KG1 (cell line): ENCODE measurements at places on chromosomes 7 and 10.

DNA sequence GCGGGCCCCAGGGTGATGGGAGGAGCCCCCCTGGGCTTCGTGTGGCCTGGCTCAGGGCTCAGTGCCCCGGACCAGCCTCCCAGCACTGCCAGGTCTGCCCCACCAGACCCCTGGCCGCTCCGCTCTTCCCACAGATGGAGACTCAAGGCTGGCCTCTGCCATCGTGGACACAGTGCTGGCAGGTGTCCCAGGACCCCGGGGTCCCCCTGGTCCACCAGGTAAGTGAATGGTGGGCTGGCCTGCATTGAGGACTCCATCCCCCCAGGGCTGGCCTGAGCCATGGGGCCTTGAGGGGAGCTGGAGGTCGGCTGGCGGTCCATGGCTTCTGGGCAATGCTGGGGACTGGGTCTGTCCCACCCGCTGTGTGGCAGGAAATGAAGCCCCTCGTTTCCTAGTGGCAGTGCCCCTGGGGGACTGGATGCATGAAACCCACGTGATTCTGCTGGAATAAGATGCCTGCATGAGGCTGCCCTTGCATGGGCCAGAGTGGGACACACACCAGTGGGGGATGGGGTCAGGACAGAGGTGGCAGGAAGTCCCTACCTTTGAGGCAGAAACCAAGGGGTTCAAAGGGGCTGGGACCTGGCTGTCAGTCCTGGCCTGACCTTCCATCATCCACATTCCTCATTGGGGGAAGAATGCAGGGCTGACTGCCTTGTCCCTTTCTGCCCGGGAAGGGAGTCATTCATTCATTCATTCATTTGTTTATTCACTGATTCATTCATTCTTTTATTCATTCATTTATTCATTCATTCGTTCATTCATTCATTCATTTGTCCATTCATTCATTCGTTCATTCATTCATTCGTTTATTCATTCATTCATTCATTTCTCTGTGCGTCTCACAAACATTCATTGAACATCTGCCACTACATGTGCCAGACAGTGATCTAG lies 81.8 kb downstream of the MYL10 start:
- no peak for DNase-seq

- DNase-seq: no peak
These were observed 6.5 kb downstream of the SHH start for GRCh38 chr7:155805826-155806095.

- DNase-seq: no peak
These were observed 274.5 kb upstream of the MGMT start for GRCh38 chr10:129192344-129193128.

DNA sequence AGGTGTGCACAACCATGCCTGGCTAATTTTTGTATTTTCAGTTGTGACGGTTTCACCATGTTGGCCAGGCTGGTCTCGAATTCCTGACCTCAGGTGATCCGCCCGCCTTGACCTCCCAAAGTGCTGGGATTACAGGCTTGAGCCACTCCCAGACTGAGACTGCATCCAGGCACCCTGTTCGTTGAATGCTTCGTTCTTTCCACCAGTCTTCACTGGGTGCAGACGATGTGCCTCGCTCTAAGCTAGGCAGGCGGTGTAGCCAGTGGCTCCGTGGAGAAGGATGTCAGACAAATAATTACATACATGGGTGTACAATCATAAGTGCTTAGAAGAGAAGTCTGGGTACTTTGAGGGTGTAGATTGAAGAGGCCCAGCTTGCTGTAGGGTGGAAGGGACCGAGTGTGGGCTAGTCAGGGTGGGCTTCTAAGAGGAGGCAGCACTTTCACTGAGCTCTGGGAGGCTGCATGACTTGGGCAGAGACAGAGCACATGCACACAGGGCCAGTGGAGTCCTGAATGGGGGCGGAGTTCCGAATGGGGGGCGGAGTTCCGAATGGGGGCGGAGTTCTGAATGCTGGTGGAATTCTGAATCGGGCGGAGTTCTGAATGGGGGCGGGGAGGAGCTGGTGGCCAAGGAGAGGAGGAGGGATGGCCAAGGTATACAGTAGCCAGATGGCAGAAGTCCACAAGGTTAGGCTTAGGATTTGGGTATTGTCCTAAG lies 74.3 kb downstream of the COL26A1 start:
- DNase-seq: no peak

GRCh38 chr10:116385311-116385710 lies 42.3 kb upstream of the PNLIPRP3 start:
- DNase-seq: no peak

DNA sequence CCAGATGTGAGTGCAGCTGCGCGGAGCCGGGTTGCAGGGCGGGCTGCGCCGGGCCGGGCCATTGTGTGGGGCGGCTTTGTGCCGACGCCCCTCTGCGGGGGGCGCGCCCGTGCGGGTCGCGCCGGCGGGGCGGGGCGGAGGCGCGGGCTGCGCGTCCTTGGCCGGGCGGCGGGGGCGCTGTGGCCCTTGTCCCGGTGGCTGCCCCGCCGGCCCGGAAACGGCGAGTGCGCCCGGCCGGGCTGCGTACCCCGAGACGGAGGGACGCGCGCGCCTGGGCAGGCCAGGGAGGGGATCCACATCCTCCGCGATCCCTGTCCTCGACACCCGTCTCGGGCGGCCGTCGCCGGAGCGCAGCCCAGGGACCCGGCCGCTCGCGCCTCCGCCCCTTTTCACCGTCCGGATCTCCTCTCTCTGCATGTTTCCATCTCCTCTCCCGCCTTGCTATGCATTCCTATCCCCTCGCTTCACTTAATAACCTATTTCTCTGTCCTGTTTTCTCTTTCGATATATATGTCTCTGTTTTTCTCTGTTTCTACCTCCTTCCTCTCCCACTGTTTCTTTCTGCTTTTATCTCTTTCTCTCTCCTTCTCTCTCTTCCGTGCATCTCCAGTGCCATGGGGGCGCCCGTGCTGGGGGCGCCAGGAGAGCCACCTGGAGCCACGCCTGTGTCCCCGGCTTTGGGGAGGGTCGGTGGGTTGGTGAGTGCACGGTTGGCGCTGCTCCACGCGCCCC lies 765 bp downstream of the PFKFB3 start:
- DNase-seq: no peak

DNA sequence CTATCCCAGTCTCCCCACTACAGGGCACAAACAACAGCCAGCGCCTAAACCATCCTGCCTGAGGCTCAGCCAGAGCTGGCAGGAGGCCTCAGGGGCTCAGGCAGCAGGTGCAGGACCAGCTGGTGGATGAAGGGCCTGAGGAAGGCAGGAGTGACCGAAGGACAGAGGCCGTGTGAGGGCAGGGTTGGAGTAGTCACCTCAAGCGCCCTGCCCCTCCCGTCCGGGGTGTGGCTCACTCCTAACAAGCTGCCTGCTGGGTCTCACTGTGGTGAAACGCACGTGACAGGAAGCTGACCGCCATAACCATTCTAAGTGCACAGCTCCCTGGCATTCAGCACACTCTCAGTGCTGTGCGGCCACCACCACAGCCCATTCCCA lies 281.1 kb downstream of the ELFN1 start:
- DNase-seq: no peak

DNA sequence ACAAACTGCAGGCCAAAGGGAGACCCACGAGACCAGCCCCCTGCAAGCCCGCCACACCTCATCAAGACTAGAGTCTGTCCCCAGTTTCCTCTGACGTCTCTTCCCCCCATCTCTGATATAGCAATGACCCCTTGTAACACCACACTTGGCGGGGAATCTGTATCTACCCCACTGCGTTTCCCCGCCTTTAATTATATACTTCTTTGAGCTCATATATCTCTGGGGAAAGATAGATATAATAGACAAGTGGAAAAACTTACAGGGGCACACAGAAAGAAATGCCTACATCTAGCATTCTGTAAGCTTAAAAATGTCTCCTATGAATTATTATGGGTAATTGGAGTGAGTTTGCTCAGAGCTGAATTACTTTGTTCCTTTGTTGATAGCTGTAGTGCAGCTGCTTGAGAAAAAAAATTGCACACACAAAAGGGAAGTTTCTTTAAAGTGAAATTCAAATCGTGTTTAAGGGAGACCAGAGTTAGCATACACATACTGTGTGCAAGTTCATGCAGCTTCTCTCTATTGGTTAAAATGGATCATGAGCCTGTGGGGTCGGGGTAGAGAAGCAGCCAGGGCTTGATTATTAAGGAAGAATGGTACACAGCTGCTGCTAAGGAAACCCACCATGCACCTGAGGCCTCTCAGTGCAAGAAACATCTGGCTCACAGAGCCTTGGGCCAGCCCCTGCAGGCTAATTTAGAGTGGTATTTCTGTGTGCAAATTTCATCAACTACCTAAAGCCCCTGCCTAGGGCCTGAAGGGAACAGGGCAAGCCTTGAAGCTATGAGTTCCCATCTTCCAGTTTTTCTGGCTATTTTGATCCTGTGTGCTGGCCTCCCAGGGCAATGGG lies 32.5 kb downstream of the CDCA7L start:
- no peak for DNase-seq

GRCh38 chr10:14032406-14032998 lies 298.2 kb downstream of the FRMD4A start:
- DNase-seq: no peak

DNA sequence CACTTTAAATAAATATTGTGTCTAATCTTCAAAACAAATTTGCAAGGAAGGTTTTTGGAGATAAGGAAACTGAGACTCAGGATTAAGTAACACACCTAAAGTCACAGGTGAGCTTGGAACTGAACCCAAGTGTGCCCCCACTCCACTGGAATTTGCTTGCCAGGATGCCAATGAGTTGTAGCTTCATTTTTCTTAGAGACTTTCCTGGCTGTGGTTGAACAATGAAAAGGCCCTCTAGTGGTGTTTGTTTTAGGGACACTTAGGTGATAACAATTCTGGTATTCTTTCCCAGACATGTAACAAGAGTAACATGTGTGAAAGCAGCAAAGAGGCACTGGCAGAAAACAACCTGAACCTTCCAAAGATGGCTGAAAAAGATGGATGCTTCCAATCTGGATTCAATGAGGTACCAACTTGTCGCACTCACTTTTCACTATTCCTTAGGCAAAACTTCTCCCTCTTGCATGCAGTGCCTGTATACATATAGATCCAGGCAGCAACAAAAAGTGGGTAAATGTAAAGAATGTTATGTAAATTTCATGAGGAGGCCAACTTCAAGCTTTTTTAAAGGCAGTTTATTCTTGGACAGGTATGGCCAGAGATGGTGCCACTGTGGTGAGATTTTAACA lies 1.5 kb downstream of the IL6 start:
- DNase-seq: no peak

DNA sequence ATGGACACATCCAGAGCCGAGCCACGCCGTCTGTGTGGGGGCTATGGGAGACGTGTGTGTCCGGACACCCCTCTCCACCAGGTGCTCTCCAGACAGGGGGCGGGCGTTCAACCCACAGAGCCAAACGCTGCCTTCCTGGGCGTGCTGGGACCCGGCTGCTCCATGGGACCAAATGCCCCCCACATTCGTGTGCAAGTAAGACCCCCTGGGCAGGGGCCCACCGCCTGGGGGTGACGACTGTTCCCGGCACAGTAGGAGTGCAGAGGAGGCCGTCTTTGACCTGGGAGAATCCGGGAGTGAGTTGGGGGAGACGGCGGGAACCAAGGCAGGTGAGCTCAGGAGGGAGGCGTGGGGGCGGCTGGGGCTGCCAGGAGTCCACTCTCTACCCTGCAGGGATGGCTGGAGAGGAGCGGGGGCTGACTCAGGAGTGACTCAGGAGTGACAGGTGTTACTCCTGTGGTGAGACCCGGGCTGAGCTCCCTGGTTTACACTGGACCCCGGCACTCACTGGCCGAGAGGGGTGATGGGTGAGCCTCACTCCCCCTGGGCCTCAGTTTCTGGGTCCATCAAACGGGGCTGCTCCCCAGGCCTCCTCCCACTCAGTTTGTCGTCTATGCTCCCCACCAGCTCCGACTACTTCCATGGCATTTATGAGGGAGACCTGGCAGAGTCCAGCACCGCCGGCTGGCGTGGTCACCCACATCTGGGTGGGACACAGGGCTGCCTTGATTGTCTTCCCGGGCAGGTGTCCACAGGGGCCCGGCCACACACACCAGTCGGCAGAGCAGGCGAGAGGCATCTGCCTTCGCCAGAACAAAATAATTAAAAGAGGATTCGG lies 95.0 kb downstream of the MICALL2 start:
- no peak for DNase-seq
